ENCODE measurements at places on chromosomes 16 and 17.

GRCh38 chr17:79028496-79029326 lies 4.7 kb downstream of the C1QTNF1 start:
- DNase-seq, result no peak

GRCh38 chr17:14790521-14790920 lies 474.6 kb downstream of the PMP22 start:
- DNase-seq, result no peak

- DNase-seq, result no peak
Observed at GRCh38 chr17:15264542-15264941, 584 bp downstream of the PMP22 start.

GRCh38 chr16:24291932-24292331 lies 35.8 kb downstream of the CACNG3 start:
- DNase-seq, result no peak
